ENCODE measurements at places on chromosomes 16 and 17.

- DNase-seq = no peak
These were observed 58.5 kb downstream of the BAHCC1 start for GRCh38 chr17:81453712-81454111.

GRCh38 chr16:69852815-69853214 lies 90.7 kb downstream of the WWP2 start:
- no peak for DNase-seq

GRCh38 chr16:59385959-59386358 lies 651.8 kb upstream of the GOT2 start:
- no peak for DNase-seq

DNA sequence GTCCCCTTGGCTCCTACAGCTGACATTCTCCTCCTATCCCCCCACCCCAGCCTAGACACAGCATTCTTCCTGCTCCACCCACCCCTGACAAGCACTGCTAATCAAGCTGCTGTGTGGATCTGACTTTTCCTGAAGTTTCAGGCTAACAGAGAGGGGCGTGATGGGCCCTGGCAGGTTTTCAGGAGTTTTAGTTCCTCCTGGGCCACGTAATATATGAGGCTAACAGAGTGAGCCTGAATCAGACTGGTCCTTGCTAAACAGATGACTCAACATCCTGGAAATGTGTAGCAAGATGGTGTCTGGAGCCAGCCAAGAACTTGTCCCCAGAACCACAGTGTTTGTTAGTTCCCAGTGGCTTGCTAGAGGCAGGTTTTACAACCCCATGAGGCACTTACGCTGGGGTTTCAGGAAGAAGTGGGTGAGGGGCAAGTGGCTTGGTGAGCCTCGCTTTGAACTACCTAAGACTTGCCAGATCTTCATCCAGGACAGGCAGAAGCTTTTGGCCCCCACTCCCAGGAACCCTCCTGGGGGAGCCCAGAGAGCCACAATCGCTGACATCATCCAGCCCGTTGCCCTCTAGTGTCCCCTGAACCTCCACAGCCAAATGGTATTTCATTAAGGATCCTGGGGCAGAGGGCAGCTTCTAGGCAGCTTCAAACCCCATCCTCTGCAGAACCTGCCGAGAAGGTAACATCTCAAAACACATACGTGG lies 15.9 kb downstream of the TMEM92 start:
- DNase-seq = no peak

GRCh38 chr17:17874478-17874877 lies 37.7 kb upstream of the SREBF1 start:
- no peak for DNase-seq

DNA sequence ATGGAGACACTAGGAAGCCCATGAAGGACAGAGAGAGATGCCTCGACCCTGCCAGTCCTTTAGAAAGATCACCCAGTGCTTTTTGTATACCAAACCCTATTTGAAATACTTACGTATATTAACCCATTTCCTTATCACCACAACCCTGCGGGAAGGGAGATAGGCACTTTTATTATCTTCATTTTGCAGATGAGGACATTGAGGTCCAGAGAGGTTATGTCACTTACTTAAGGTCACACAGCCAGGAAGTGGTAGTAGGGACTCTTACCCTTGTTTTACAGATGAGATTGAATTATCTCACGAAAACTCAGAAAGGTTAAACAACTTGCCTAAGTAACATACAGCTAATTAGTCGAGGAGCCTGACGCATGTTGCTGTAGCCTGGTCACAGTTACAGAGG lies 38.2 kb downstream of the IL4R start:
- no peak for DNase-seq

GRCh38 chr16:67451704-67452435 lies 20.9 kb downstream of the HSD11B2 start:
- no peak for DNase-seq

- no peak for DNase-seq
These were observed 18.3 kb upstream of the COPRS start for GRCh38 chr17:31877341-31877740.

DNA sequence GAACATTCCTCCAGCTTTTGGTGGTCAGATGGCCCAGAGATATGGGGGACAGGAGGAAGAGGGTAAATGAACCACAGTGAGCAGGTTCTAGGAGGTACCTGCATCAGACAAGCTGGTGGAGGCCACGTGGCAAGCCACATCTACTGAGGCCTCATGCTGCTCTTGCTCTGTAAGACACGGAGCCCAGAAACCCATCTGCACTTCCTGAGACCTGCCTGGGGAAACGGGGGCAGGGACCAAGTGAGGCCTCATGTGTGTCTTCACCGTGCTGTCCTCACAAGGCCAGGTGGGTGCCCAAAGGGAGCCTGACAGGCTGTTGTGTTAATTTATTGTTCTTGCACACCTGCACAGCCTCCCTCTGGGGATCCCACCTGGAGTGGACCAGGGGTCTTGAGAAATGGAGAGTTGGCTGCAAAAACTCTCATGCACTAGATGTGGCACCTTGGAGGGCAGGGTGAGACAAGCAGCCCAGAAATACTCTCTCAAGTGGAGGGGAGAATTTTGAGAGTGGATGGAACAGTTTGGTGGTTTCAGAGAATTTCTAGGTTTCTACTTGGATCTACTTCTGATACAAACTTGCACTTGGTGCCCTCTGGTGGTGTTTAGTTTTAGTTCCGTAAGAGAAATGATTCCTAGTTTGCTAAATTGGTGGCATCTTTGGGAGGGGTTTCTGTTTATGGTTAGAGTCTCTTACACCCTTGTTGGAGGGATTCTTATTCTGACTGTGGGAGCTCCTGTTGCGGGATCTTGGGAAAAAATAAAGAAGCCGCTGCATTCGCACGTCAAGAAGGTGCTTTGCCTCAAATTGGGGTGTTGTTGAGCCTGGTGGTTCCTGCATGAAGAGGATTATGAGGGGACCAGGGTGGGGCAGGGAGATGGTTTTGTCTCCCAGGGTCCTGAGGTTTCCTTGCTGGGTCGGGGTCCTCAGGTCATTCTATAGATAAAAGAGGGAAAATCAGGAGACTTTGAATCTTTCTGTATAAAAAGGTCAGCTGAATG lies 47.5 kb downstream of the SLC6A2 start:
- DNase-seq = peak; percentile 9

- no peak for DNase-seq
These were observed 18.9 kb downstream of the ARHGAP17 start for GRCh38 chr16:24996301-24996700.

DNA sequence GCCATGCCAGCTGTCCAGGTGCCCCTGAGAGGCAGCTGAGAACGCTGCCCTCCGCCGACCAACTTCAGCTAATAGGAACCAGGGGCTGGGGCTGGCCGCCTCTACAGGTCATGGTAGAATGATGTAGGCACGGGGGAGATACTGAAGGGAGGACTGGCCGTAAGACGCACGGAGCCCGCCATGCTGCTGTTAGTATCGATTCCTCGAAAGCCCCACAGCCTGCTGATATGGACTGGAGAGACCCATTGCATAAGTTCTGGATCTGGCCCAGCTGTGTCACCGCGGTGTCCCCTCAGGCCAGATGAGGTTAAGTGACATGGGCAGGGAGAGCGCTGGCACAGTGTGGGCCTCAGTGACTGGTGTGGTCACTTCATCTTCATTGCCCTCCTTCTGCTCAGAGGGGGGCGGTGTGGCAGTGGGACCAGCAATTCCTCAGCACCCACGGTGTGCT lies 75.6 kb downstream of the AMFR start:
- no peak for DNase-seq

DNA sequence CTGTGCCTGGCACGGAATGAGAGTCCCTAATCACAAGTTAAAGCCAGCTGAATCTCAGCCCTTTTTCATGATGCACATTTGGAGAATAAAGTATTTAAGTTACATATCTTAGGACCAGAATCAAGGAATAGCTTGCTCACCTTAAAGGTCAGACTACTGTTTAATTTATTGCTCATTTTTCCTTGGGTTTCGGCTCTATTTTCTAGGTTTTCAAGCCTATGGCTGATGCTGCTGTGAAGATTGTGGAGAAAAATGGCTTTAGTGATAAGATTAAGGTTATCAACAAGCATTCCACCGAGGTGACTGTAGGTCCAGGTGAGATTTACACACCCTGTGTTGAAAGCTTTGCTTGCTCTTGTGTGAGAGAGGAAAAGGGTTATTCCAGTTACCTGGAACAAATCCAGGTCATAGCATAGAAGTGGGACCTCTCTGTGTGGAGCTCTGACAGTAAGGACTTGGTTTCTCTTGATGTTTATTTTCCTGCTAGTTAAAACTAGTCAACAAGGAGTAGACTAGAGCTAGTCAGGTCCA lies 18.1 kb downstream of the PRMT7 start:
- no peak for DNase-seq

DNA sequence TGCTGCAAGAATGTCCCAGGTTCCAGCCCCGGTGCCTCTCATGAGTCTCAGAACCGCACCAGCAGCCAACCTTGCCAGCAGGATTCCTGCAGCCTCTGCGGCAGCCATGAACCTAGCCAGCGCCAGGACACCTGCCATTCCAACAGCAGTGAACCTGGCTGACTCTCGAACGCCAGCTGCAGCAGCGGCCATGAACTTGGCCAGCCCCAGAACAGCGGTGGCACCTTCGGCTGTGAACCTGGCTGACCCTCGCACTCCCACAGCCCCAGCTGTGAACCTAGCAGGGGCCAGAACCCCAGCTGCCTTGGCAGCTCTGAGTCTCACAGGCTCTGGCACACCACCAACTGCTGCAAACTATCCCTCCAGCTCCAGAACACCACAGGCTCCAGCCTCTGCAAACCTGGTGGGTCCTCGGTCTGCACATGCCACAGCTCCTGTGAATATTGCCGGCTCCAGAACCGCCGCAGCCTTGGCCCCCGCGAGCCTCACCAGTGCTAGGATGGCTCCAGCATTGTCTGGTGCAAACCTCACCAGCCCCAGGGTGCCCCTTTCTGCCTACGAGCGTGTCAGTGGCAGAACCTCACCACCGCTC lies 9.8 kb downstream of the ELOB start:
- no peak for DNase-seq

DNA sequence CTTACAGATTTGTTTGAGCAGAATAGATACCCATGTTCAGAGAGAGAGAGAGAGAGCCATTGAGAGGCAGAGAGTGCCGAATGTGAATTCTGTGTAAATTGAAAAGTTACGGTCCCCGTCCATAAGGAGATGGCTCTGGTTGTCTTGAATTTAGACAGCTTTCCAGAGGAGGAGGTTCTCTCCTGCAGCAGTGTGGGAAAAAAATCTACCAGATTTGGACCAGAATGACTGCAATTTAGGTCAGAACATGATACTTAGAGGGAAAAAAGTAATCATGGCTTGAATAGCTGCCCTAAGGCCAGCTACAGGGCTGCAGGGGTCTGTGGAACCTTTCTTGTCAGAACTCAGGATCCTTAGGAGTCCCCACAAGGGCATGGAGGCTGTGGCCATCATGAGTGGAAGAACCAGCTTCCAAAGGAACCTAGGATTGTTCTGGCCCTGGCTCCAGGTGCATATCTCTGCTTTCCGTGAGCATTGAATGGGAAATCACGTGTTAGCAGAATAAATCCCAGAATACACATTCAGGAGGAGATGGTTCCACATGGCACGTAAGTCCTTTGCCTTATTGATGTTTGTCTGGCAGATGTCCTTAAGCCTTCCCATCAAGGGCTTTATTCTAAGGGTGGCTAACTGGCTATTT lies 13.0 kb downstream of the PITPNC1 start:
- no peak for DNase-seq

GRCh38 chr17:40796846-40797245 lies 2.9 kb downstream of the KRT28 start:
- DNase-seq = no peak

DNA sequence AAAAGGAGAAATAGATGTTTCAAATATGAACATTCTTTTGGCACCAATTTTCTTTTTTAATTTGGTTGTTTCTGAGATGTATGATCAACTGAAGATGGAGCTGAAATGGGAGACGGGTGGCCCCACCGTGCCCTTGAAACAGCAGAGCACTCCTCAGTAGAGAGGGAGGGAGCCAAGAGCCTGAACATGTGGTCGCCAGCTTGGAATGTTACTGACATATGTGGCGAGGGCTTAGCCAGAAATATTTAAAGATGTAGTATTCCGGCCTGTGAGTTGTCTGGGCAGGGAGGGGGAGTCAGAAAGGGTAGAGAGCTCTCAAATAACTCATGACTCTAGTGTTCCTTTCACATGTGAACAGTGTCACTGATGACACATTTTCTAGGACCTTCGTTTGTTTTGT lies 13.3 kb upstream of the MRC2 start:
- DNase-seq = no peak

DNA sequence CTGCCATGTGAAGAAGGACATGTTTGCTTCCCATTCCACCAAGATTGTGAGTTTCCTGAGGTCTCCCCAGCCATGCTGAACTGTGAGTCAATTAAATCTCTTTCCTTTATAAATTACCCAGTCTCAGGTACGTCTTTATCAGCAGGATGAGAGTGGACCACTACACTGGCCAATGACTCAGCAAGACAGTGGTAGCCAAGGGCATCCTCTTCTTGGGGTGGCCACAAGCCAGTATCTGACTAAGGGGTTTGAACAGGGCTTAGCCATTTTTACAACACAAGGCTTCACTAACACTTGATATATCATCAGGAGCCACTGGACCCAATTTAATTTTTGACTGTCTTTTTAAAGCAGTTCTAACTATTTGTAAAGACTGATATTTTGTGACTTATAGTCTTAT lies 21.1 kb upstream of the KRT24 start:
- no peak for DNase-seq

DNA sequence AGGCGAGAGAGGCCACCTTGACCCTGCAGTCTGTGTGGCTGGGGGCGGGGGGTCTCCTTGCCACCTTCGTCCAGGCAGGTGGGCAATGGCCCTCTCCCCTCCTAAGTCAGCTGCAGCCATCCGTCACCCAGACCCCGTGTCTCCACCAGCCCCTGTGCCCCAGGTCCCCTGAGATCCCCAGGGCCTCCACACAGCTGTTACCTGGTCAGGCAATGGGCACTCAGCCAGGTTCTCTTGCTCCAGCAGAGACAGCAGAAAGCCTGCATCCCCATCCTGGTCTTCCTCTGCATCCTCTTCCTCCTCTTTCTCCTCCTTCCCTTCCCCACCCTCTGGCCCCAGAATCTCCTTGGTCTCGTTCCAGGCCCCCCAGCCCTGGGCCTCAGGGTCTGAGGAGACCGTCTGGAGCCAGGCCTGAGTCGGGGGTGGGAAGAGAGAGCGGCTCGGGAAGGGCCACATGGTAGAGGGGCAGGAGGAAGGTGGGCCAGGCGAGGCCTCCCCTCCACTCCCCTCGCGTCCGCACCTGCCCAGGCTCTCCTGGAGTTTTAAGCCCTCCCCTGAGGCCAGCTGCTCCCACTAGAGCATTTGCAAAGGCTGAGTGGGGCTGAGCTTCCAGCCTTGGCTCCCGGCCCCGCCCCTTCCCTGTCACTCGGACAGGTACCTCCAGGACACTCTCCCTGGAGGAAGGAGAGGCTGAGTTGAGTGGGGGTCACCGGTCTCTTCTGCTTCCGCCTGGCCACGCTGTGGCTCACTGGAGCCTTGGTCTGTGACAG lies at the start of gene PABPN1L:
PABPN1L (minus strand) TSS at position 510 of the 770 bp plus-strand sequence; CDS start at position 456, 54 bp downstream.
- peak; percentile 15 for DNase-seq

DNA sequence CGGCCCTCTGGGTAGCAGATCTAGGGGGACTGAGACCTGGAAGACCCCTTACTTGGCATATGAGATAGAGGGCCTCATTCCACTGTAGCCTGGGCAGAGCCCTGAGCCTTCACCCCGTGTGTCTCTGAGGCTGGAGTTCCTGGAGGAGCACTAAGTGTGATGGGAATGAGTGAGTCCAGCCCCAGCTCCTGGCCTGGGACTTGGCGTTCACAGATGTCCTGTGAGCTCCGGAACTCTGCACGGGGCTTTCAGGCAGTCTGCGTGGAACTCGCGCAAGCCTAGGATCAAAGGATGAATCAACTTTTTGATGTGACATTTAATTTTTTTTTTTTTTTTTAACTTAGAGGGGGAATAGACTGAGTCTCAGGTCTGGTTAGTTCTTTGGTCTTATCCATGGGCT lies 1.8 kb downstream of the NKD1 start:
- DNase-seq = no peak

- no peak for DNase-seq
These were observed 34.2 kb downstream of the MPHOSPH6 start for GRCh38 chr16:82135844-82136243.
